ENCODE measurements at places on chromosomes 4 and X. TPM values are rescaled to one million over a fixed set of nuclear protein-coding genes. Genes with fewer than 3 reads are reported as not detected.

GRCh38 chr4:127250577-127250976 is 382.2 kb upstream of the INTU start:
- no peaks in the 10 kb centered on the region for H3K27me3 ChIP-seq
- H3K27ac ChIP-seq: no peak overlapping the region
- H3K36me3 ChIP-seq: no peaks in the 10 kb centered on the region
- no peak overlapping the region for H3K4me3 ChIP-seq
- H3K4me1 ChIP-seq: no peaks in the 10 kb centered on the region
- no peak for DNase-seq

DNA sequence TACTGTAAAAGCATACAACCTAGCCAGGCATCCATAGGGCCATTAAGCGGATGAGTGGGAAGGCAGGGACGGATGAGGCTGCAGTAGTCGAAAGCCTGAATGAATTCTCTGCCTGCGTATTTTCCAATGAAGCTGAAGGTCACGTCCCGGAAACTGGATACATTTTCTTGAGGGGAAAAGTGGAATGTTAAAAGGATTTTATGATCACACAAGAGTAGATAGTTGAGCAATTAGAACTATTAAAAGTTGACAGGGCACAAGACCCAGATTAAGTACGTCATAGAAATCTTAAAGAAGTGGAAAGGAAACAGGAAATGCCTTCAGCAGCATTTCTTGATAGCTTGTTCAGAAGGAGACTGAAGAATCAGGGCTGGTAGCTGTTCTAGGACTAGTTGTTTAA is 98.3 kb upstream of the CXXC4 start:
- no peaks in the 10 kb centered on the region for H3K27me3 ChIP-seq
- peak overlapping the region; percentile 53 for H3K27ac ChIP-seq
- H3K36me3 ChIP-seq: no peaks in the 10 kb centered on the region
- DNase-seq: peak; percentile 24

DNA sequence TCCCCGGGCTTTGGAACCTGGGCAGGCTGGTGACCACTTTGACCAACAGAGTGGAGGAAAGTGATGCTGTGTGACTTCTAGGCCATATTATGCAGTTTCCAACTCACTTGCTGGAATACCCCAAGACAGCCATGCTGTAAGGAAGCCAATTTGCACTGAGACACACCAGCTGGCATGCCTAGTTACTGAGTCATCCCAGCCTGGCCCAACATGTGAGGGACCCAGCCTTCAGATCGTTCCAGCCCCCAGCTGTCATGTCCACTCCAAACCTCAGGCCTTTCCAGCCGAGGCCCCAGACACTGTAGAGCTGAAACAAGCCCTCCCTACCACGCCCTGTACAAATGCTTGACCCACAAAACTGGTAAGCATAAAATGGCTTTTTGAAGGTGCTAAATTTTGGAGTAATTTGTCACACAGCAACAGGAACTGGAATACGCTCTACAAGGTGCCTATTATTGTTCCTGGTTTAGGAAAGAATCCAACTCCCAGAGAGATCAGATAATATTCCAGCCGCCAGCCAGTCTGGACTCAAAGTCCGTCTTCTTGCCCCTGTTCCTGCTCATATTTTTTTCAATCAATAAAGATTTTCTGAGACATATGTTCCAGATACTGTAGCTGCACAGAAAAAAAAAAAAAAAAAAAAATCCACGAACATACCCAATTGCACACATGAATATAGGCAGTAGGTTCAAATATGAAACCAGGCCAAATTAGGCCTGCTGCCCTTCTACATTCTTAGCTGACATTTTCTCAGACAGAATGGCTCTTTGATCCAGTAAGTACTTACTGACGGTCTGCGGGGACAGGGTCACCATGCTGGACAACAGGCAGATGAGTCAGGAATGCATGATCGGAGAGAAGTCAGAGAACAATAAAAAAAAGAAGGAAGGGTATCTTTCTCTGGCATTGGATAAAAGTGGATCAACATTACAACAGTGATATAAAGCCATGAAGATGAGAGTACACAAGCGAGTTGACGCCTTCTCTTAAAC is 35.1 kb downstream of the SH3KBP1 start:
- no peaks in the 10 kb centered on the region for H3K36me3 ChIP-seq
- H3K27ac ChIP-seq: no peak overlapping the region
- no peaks in the 10 kb centered on the region for H3K27me3 ChIP-seq

GRCh38 chr4:74549936-74550335 is 105.0 kb downstream of the AREG start:
- DNase-seq: no peak
- peaks cover 7% of the 10 kb centered on the region for H3K4me1 ChIP-seq
- no peak overlapping the region for H3K4me3 ChIP-seq

DNA sequence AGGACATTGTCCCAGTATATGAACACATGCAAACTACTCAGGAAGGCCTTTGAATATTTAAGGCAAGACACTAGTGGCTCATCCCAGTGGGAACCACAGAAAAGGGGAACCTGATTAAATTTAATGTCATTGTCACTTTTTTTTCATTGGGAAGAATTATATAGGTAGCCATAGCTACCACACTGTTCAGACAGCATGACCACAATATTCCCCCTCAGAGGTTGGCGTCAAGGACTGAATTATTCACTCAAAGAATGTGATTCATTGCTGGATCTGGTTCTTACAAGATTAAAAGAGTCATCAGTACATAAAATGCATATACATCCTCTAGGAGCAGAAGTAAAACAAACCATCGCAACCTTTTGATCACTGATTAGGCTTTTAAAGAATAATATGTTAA is 92.0 kb upstream of the SMARCAD1 start:
- H3K27ac ChIP-seq: no peak overlapping the region
- H3K36me3 ChIP-seq: no peaks in the 10 kb centered on the region
- H3K27me3 ChIP-seq: no peaks in the 10 kb centered on the region

GRCh38 chrX:22389556-22390179 is 117.0 kb downstream of the CBLL2 start:
- no peaks in the 10 kb centered on the region for H3K4me1 ChIP-seq
- H3K27me3 ChIP-seq: no peaks in the 10 kb centered on the region
- DNase-seq: no peak
- no peaks in the 10 kb centered on the region for H3K36me3 ChIP-seq

- H3K4me1 ChIP-seq: no peaks in the 10 kb centered on the region
- no peaks in the 10 kb centered on the region for H3K27me3 ChIP-seq
- no peak overlapping the region for H3K4me3 ChIP-seq
- DNase-seq: no peak
Observed at GRCh38 chr4:63831590-63832155, 577.6 kb downstream of the TECRL start.

DNA sequence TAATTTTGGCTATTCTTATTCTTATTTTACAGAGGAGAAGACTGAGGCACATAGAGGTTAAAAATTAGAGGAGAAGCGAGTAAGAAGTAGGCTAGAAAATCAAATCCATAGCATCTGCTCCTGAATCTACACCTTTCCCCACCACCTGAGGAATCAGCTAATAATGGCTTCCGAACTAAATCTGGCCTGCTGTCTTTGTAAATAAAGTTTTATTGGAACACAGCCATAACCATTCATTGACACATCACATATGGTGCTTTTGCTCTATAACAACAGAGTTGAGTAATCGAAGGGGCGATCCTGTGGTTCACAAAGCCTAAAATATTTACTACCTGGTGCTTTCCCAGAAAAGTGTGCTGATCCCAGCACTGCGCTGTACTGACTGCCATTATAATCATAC is 38.2 kb downstream of the F11 start:
- no peak for DNase-seq
- no peak overlapping the region for H3K27ac ChIP-seq
- H3K36me3 ChIP-seq: no peaks in the 10 kb centered on the region
- H3K27me3 ChIP-seq: peaks cover 8% of the 10 kb centered on the region

DNA sequence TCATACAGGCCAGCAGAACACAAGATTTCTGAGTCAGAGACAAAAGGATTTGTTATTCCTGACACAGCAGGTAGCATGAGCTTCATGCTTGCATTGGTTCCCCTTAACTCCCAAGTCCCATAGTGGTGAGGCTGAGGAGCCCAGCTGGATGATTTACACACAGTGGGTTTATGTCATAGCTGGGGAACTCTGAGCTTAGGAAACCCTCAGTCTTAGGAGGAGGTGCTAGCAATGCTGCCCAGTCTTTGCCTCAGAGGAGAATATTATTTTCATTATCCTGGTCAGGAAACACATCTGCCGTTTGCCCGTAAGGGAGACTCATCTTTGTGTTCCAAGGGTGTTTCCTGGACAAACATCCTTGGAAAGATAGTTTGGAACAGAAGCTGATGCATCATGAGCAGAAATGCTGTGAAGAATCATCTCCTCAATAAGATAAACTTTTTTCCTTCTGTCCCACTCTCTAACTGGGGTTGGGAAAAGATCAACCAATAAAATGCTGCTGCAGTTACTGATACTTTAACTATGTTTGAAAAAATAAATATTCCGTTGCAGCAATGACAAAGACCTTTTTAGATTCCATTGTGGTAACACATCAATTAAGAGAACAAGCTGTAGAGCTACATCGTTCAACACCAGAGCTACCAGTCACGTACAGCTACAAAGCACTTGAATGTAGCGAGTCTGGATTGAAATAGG is 146.8 kb downstream of the DCLK2 start:
- no peaks in the 10 kb centered on the region for H3K4me1 ChIP-seq
- no peak overlapping the region for H3K27ac ChIP-seq
- no peaks in the 10 kb centered on the region for H3K27me3 ChIP-seq
- H3K4me3 ChIP-seq: no peak overlapping the region
- H3K36me3 ChIP-seq: no peaks in the 10 kb centered on the region

- no peak overlapping the region for H3K27ac ChIP-seq
- no peak for DNase-seq
- no peaks in the 10 kb centered on the region for H3K27me3 ChIP-seq
- no peak overlapping the region for H3K4me3 ChIP-seq
Observed at GRCh38 chrX:38165023-38165422, 55.6 kb downstream of the SRPX start.

GRCh38 chr4:151251603-151252304 is 25.2 kb upstream of the PRSS48 start:
- no peaks in the 10 kb centered on the region for H3K27me3 ChIP-seq
- DNase-seq: no peak
- H3K4me1 ChIP-seq: peaks cover 5% of the 10 kb centered on the region
- H3K27ac ChIP-seq: no peak overlapping the region

The SPOCK3 gene
- 0.55 TPM for polyA plus RNA-seq

The LGI2 gene
- polyA plus RNA-seq: 0.89 TPM

The FGD1 gene
- polyA plus RNA-seq: 11.9 TPM
